ENCODE measurements at places on chromosomes 16 and 17. TPM values are rescaled to one million over a fixed set of nuclear protein-coding genes. Genes with fewer than 3 reads are reported as not detected.

CALB2 gene
- total RNA-seq = 0.39 TPM

DNA sequence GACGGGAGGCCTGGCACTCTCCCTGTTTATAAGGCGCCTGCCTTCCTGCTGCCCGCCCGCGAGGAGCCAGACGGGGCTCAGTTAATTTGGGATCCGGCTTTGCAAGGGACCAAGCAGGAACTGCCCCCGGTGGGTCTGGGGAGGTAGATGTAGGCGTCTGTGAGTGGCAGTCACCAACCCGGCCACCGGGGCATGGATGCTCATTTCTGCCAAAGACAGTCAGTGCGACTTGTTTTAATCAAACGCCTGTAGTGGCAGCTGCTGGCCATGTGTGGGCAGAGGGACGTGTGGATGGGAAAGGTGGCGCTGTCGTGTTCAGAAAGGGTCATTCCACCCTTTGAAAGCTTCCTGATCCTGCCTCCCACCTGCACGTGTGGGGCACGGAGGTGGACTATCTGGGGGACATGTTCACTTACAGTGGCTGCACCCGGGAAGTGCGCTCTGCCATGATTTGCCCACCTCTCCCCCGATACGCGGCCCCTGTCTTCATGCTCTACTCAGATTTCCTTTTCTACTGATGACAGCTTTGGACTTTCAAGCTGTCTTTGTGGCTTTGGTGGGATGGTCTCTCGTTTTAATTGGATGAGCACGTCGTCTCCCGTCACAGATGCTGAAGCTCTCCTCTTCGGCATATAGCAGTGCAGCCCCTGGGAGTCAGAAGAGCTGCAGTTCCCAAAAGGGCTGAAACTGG is 60.3 kb upstream of the CIBAR2 start:
- peaks cover 6% of the 10 kb centered on the region for H3K27me3 ChIP-seq
- peak overlapping the region; percentile 84 for H3K4me3 ChIP-seq
- DNase-seq = peak; percentile 61
- no peaks in the 10 kb centered on the region for H3K36me3 ChIP-seq

DNA sequence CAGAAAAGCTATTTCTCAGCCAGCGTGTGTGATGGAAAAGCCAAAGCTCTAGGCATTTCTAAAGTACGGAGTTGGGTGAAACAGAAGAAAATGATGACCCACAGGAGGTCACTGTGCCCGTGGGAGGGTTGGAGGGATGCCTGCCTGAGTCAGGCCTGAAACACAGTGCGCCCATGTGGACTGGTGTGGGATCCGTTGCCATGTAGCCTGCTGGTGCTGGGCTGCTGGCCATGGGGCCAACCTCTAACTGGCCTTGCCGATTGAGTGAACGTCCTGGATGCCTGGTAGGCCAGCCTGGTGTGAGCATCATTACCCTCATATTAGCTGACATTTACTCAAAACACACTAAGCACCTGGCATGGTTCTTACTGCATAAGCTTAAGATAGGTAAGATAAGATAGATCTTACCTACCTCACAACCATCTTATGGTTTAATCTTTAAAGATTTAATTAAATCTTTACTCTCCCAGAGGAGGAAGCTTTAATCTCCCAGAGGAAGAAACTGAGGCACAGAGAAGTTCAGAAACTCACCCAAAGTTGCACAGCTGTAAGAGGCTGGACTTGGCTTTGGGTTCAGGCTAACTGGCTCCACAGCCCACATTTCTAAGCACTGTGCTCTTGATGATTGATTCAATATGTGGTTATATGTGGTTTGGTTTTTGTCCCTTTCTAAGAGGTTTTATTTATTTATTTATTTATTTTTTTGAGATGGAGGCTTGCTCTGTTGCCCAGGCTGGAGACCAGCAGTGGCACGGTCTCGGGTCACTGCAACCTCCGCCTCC is 15.7 kb downstream of the MGAT5B start:
- no peak overlapping the region for H3K27ac ChIP-seq
- peaks cover 2% of the 10 kb centered on the region for H3K27me3 ChIP-seq
- DNase-seq = no peak
- peaks cover 19% of the 10 kb centered on the region for H3K4me1 ChIP-seq
- H3K36me3 ChIP-seq = no peaks in the 10 kb centered on the region

- peaks cover 17% of the 10 kb centered on the region for H3K36me3 ChIP-seq
- H3K4me1 ChIP-seq = peaks cover 10% of the 10 kb centered on the region
These were observed 59.8 kb downstream of the PIPOX start for GRCh38 chr17:29102741-29103181.

DNA sequence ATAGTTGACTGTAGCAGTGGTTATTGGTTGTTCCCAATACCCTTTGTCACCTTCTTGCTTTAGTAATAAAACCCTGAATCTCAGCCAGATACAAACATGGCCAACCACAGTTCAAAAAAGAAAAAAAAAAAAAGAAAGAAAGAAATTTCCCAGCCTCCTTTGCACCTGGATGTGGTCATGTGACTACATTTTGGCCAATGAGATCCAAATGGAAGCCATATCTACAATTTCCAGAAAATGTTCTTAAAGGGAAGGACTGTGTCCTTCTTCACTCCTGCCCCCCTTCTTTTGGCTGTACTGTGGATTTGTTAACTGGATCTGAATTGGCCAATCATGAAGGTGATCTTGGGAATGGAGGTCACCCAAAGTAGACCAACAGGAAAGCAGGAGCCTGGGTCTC is 141.9 kb downstream of the SOX9 start:
- no peak overlapping the region for H3K4me3 ChIP-seq
- H3K27ac ChIP-seq = no peak overlapping the region
- H3K4me1 ChIP-seq = no peaks in the 10 kb centered on the region
- no peak for DNase-seq
- peaks cover 3% of the 10 kb centered on the region for H3K27me3 ChIP-seq

MT3 gene
- not detected for total RNA-seq

GRCh38 chr16:12664164-12664733 is 139.4 kb downstream of the CPPED1 start:
- peak overlapping the region; percentile 89 for H3K27ac ChIP-seq
- peaks cover 40% of the 10 kb centered on the region for H3K4me1 ChIP-seq
- DNase-seq = no peak
- H3K36me3 ChIP-seq = peaks cover 26% of the 10 kb centered on the region
- peak overlapping the region; percentile 38 for H3K4me3 ChIP-seq

GRCh38 chr17:61002316-61002736 is 324.7 kb downstream of the BCAS3 start:
- H3K4me1 ChIP-seq = peaks cover 12% of the 10 kb centered on the region
- DNase-seq = no peak
- no peaks in the 10 kb centered on the region for H3K36me3 ChIP-seq
- no peak overlapping the region for H3K4me3 ChIP-seq

G6PC1 gene
- total RNA-seq = not detected

DNA sequence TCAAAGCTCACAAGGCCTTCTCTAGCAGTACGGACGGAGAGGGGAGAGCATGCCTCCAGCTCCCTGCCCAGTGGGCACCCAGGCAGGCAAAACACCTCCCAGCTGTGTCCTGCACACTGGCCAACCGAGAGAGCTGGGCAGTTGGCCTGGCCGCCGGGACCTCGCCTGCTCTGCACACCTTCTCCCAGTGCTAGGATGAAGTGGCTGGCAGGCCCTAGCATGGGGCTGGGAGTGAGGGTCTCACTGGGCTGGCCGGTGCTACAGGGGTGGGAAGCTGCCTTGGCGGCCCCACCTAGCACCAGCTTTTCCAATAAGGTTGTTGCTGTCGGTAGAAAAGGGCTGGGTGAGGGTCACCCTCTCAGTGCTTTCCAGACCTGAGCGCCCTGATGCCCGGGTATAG is 60.2 kb downstream of the SDK2 start:
- H3K4me1 ChIP-seq = peaks cover 19% of the 10 kb centered on the region
- no peak for DNase-seq
- no peaks in the 10 kb centered on the region for H3K36me3 ChIP-seq

GRCh38 chr17:38443356-38444031 is 15.2 kb downstream of the ARHGAP23 start:
- no peak overlapping the region for H3K27ac ChIP-seq
- H3K4me1 ChIP-seq = peaks cover 7% of the 10 kb centered on the region
- peaks cover 6% of the 10 kb centered on the region for H3K27me3 ChIP-seq
- H3K4me3 ChIP-seq = no peak overlapping the region

GRCh38 chr16:30095166-30096078 is 591 bp downstream of the YPEL3 start:
- H3K4me3 ChIP-seq = peak overlapping the region; percentile 85
- peaks cover 9% of the 10 kb centered on the region for H3K27me3 ChIP-seq
- DNase-seq = peak; percentile 59
- H3K36me3 ChIP-seq = peaks cover 19% of the 10 kb centered on the region
- peaks cover 11% of the 10 kb centered on the region for H3K4me1 ChIP-seq

DNA sequence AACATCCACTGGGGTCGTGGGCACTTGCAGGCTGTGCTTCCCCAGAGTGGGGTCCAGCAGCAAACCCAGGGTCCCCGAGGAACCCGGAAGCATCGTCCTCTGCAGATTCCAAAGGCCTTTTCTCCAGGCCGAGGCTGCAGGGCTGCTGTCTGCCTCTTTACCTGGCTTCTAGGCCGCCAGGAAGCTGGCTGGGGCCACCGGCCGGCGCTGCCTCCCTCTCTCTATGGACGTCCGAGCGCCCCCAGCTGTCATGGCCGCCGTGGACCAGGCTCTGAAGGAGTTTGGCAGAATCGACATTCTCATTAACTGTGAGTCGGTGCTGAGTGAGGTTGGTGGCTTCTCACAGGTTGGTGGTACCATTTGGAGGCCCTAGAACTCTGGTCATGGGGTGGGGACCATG is 5.6 kb downstream of the DECR2 start:
- no peak overlapping the region for H3K27ac ChIP-seq
- peaks cover 5% of the 10 kb centered on the region for H3K4me1 ChIP-seq
- H3K27me3 ChIP-seq = no peaks in the 10 kb centered on the region
- no peak overlapping the region for H3K4me3 ChIP-seq

GRCh38 chr16:74923766-74924460 is 61.0 kb downstream of the WDR59 start:
- H3K36me3 ChIP-seq = no peaks in the 10 kb centered on the region
- peaks cover 1% of the 10 kb centered on the region for H3K27me3 ChIP-seq

DNA sequence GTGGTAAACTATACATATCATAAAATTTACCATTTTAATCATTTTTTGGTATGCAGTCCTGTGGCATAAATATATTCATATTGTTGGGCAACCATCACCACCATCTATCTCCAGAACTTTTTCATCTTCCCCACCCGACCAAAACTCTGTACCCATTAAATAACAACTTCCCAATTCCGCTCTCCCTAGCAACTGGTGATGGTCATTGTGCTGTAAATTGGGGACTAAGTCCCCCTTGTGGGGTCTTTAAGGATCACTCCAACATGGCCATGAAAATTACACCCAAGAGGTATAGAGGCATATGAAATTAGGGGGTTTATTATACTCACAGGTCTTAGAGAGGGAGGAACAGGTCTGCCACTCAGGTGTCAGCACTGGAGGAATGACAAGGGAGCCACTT is 57.4 kb upstream of the NKD1 start:
- peaks cover under 1% of the 10 kb centered on the region for H3K36me3 ChIP-seq
- H3K27me3 ChIP-seq = peaks cover 4% of the 10 kb centered on the region
- no peak overlapping the region for H3K27ac ChIP-seq
- no peak for DNase-seq

PERCC1 gene
- not detected for total RNA-seq

All from glutamatergic neuron (in vitro differentiated cells).